Naive B cell (primary cell): ENCODE measurements at places on chromosomes 6 and 20.

- no peak for DNase-seq
Observed at GRCh38 chr6:35454391-35455110, 2.4 kb downstream of the FANCE start.

- no peak for DNase-seq
Observed at GRCh38 chr6:16064671-16065072, 64.2 kb upstream of the MYLIP start.

DNA sequence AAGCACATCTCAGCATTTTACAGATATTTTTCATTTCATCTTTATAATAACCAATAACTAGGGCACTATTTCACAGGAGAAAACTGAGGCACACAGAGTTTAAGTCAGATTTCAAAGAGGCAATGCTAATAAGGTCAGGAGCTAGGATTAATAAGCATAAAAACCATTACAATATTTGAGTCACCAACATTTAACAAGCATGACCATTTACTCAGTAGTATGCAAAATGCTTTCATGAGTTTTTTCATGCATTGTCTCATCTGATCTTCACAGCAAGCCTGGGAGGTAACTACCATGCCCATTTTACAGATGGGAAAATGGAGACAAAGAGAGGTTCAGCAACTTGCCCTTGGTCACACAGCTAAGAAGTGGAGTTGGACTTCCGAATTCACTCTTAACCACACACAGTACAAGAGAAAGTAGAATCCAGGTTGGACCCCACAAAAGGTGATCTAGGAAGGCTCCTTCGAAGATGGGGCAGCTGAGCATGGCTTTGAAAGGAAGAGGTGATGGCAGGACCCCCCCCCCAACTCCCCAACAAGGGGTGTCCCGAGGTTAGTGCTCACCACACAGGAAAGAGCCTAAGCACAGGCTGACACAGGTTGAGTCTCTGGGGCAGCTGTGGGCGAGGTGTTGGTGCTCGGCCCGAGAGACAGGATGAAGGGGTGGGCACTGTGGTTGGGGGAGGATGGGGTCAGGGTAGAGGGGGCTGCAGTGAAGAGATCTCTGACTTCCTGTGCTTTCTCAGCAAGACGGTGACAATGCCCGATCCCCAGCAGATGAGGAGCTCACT, 108.8 kb downstream of the PREX1 start:
- no peak for DNase-seq

DNA sequence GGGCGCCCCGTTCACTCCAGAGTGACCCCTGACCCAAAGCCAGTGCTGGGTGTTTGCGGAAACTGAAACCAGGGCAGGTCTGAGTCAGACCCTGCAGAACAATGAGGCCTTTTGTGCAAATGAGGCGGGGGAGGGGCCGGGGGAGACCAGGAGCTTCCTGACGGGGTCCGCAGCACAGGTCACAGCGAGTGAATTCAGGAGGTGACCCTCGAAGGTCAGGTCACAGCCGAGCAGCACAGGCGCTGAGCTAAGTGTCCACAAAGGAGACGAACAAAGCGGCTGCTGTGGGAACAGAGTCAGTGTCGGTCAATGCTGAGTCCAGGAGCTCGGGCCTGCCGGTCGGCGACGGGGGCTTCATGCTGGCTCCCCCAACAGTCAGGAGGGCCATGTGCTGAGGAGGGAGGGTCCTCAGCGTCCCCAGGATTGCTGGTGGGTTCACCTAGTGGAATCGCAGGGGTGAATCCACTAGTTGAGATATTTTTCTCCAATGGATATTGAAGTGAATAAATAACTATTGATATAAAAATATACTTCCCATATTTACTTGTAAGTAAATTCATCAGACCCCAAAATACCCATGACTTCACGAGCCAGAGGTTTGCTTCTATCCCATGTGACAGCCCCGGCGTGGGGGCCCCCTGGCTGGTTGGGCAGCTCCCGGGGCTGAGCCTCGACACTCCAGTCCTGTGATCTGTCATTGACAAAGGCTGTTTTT, 188.4 kb upstream of the SULF2 start:
- DNase-seq: no peak

DNA sequence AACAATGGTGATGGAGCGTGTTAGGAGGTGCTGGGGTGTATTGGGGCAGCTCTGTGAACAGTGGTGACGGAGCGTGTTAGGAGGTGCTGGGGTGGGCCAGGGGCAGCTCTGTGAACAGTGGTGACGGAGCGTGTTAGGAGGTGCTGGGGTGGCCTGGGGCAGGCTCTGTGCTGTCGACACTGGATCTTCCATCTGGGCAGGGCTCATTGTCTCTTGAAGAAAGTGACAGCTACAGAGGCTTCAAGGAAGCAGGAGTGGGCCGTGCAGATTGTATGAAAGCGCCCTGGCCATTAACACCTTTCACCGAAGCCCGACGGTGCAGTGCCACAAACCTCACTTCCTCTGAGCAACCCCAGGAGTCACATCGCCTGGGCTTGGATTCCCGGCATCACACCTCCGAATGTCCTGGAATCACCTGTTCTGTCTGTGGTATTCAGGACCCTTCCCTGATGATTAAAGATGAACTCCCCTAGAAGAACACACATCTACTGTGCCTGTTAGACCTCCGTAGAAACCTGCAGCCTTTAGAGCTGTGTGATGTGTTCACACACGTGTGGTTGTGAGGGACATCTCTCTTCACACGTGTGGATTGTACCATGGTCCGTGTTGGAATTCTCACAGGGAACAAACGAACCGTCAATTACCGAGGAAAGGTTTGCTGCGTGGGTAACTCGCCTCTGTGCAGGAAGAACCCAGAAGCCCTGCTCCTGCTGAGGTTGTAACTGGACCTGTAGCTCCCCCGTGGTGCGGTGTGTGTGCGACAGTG, 377.7 kb downstream of the THBS2 start:
- DNase-seq: no peak

DNA sequence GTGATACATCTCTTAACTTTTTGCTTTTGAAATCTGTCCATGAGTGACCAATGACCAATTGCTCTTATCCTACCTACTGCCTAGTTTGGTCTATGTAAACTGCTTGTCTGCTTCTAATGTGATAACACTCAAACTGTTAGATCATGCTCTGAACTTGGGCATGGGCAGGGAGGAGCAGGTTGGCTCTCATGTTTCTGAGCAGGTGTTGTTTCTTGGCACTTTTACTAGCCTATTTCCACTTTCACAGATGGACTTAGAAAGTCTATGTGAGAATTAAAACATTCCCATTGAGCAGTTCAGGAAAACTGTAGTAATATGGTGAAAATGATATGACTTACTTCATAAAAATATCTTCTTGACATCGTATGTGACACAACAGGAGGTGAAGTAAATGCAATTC, 538.4 kb downstream of the HACE1 start:
- no peak for DNase-seq

DNA sequence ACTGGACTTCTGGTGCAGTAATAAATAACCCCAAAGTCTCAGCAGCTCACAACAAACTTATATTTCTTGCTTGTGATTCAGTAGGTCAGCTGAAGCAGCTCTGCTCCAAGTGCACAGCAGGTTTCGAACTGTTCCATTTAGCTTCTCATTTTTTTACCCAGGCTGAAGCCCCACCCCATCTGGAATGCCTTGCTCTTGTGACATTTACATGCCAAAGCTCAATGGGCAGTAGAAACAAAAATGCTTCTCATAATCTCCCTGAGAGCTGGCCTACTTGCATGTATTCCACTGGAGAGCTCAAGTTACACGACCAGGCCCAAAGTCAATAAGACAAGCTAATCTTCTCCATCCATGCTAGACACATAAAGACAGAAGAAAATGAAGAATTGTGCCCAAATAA, 165.2 kb downstream of the HAO1 start:
- DNase-seq: no peak

DNA sequence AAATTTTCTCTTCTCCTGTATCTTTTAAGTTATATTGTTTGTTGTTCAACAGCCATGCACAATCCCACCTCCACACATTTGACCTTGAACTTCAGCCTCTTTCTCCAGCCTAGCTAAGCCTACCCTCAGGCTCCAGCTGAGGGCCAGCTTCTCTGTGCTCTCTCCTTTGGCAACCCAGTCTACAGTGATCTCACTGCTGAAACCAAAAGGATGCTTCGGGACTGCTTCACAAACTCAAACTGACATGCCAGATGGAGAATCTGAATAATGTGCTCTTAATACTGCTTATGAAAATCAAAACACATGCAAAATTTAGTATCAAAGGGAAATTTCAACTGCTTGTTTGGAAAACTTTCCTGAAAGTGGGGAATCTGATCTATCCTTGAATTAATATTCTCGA, 16.1 kb upstream of the RIN2 start:
- no peak for DNase-seq

DNA sequence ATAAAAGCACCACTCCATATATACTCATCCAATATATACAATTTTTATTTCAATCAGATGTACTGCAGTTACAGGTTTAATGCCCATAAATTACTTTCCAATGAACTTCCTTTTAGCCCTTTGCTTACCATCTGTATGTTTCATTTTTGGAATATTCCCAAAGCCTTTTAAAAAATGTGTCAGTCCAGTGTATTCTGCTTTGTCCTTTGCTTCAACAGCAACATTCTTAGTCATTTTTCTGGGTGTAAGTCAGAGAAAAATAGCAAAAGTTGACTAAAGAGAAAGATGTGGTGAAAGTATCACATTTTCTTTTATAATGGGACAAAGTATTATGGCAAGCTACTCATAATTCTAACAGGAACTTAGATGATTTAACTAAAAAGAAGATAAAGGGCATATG, 15.2 kb downstream of the DSE start:
- DNase-seq: no peak

GRCh38 chr6:108176281-108177089, 10.7 kb downstream of the NR2E1 start:
- no peak for DNase-seq

GRCh38 chr6:88006557-88006956, 41.1 kb upstream of the SPACA1 start:
- no peak for DNase-seq

GRCh38 chr6:117290173-117290846, 25.0 kb downstream of the VGLL2 start:
- DNase-seq: no peak

DNA sequence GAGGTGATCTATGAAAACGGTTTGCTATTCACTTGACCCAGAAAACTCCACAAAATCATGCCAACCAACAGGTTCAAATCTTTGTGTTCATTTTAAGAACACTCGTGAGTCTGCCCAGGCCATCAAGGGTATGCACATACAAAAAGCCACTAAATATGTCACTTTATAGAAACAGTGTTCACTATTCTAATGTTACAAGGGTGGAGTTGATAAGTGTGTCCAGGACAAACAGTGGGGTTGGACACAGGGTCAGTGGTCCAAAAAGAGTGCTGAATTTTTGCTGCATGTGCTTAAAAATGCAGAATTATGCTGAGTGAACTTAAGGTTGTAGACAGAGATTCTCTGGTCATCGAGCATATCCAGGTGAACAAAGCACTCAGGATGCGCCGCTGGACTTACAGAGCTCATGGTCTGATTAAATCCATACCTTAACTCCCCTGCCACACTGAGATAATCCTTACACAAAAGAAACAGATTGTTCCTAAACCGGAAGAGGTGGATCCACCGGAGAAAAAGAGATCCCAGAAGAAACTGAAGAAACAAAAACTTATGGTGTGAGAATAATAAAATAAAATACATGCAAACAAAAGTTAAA, 23.5 kb downstream of the KIAA0408 start:
- no peak for DNase-seq

GRCh38 chr6:29626948-29627754, 5.8 kb downstream of the GABBR1 start:
- DNase-seq: no peak

DNA sequence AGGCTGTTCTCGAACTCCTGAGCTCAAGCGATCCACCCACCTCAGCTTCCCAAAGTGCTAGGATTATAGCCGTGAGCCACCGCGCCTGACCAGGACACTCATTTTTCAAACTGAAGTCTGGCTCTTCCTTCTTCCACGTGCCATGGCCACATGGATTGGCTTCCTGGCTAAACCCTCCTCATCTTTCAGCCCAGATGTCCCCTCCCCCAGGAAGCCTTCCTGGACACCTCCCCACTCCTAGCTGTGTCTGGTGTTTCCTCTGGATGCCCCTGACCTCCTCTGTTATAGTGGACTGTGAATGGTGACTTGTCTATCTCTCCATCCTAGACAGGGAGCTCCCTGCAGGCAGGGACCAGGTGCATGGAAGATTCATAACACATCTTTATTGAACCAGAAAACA, 57.2 kb downstream of the RIPOR3 start:
- DNase-seq: no peak

GRCh38 chr6:128929869-128930268, 46.9 kb downstream of the LAMA2 start:
- no peak for DNase-seq

DNA sequence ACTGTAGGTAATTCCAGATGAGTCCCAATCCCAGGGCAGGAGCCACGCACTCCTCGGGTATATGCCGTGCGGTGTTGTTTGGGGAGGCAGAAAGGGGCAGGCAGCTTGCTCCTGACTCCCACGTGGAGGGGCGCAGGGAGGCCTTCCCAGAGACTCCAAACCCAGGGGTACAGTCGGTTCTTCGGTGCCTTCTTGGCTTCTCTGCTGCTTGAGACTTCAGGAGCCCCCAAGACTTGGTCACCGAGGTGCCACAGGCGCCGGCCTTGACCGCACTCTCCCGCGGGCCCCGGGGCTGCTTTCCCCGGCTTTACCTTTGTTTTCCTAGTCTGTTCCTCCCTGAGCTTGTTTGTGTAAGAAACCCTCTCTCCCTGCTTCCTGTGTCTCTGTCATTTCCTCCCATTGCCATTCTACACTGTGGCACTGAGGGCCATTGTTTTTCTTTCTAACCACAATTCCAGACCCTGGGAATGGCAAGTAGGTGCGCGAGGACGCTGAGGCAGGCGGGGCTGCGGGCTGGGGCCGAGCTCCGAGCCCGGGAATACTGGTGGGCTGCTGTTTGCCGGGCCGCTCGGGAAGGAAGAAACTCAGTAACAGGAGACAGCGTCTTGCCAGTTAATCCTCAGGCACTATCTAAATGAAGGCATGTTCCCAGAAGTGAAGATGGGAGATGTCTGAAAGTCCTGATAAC, 215.6 kb upstream of the HEY2 start:
- DNase-seq: no peak

DNA sequence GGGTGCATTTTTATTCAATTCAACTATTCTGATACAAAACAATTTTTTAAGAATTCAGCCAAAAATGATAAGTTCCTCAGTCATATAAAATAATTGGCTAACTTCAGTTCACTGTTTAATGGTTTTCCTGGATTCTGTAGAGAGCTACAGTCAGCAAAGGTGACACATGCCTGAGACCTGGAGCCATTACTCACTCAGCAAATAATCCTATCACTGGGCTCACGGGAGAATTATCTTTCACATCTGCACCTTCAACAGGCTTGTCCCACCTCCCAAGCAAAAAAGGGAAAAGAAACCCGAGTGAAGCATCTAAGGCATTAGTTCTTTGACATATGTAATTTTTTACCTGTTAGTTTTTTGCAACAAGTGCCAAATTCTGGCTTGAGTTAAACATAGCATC, 34.9 kb upstream of the FOXA2 start:
- no peak for DNase-seq

- no peak for DNase-seq
Observed at GRCh38 chr20:50745634-50746137, 14.3 kb downstream of the PARD6B start.
